ENCODE measurements at places on chromosomes 6 and 20.

DNA sequence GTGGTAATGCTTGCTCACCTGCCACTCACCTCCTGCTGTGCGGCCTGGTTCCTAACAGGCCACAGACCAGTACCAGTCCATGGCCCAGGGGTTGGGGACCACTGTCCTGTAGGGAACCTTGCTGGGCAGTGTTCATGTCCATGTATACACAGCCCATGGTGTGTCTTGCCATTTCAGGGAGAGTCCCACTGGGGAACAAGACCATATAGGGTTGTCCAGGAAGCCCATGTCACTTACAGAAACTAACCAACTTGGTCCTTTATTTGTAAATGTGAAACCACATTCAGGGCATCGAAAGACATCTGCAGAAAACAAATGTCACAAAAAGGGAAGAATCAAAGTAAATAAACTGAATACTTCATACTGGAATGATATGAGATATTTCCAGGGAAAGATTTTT is 179.1 kb downstream of the NFATC2 start:
- no peak for DNase-seq

- DNase-seq: no peak
Measured at GRCh38 chr6:76506808-76507207, 434.3 kb upstream of the IMPG1 start.

DNA sequence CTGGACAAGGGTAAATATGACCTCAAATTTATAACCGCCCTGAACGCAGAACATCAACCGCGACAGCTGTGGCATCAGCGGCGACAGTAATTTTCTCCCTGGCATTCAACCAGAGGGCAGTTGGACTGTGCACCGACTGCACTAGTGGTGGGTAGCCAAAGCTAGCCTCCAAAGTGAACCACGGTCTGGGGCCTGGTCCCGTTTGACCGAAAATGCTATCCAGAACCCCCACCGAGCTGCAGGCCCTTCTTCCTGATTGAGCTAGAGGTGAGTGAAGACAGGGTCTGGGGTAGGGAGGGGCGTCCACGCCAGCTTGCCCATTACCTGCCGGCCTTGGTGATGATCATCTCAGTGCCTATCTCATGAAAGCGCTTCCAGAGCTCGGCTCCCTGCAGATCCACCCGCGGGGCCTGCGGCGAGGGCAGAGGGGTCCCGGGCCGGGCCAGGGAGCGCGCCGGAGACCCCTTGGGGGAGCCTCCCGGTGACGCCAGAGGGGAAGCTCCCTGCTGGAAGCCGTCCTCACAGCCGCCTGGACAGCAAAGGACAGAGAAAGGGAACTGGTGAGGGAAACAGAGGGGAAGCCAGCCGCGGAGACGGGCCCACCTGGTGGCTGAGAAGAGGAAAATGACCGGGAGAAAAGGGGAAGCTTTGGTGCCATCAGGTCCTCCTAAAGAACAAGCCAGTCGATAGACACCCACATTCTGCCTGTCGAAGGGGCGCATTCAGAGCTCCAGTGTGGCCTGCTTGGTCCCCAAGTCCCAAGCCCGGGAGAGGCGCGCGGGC is 2.0 kb downstream of the TBX18 start:
- no peak for DNase-seq

DNA sequence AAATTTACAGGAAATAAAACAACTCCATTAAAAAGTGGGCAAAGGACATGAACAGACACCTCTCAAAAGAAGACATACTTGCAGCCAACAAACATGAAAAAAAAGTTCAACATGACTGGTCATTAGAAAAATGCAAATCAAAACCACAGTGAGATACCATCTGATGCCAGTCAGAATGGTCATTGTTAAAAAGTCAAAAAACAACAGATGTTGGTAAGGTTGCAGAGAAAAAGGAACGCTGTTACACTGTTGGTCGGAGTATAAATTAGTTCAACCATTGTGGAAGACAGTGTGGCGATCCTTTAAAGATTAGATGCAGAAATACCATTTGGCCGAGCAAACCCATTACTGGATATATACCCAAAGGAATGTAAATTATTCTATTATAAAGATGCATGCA is 858.0 kb upstream of the FLRT3 start:
- DNase-seq: no peak

DNA sequence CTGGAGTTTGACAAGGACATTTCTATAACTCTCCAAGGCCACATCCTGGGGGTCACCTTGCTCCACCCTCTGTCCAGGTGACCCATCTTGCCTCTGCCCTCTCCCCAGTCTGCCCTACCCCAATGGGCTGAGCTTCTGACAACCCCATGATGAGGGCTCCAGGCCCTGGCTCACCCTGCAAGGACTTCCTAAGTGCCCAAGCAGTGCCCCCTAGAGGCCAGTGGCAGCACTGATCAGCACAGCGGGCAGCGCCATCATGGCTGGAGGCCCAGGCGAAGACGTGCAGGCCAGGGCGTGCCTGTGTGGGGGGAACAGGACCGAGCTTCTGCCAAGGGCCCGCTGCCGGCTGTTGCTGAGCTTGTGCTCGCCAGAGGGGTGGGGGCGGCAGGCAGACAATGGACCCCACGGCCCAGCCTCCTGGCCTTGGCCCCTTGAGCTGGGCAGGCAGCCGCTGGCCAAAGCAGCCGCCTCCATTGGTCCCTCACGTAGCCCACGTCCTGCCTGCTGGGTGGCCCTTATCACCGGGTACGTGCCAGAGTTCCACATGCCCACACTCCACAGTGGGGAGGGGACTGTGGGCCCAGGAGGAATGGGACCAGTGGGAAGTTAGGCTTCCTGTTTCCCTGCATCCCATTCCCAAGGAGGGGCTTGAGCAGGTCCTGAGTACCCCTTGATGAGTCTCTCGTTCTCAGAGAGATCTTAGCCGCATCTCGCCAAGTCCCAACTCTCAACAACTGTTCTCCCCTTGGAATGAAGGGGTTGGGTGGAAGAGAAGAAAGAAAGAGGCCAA is 64.3 kb downstream of the MRPL14 start:
- DNase-seq: no peak

- peak; percentile 69 for DNase-seq
Measured at GRCh38 chr6:10413850-10414738, 780 bp downstream of the TFAP2A start.

DNA sequence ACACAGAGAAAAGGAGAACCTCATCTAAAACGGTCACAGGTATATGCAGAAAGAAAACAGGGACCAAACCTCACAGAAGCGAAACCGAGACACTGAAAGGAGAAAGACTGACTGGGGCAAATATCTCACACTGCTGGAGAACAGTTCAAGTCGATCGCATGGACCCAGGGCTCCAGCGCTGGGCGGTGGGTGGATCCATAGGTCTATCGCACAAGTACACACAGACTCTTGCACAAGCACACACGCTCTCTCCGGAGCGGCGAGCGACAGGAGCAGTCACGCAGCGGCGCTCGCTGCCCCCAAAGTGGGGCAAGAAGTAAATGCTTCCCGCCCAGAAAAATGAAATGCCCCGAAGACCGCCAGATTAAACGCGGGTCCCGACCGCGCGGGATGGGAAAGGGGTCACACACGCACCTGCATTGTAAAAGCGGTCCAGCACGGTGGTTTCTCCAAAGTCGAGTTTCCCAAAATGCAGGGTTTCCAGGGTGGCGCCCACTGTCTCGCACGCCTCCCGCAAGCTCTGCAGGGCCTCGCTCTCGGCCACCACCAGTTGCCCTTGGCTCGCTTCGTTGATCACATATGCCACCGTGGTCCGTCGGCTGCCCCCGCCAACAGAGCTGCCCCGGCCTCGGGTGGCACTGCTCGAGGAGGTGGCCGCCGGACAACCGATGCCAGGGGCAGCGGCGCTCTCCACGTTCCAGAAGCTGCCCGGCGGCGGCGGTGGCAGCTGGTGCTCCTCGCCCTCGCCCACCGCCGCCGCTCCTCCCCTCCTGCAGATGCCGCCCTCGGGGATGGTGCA is 782 bp downstream of the MAP3K5 start:
- peak; percentile 50 for DNase-seq

GRCh38 chr6:48630511-48630910 is 519.5 kb upstream of the PTCHD4 start:
- no peak for DNase-seq

DNA sequence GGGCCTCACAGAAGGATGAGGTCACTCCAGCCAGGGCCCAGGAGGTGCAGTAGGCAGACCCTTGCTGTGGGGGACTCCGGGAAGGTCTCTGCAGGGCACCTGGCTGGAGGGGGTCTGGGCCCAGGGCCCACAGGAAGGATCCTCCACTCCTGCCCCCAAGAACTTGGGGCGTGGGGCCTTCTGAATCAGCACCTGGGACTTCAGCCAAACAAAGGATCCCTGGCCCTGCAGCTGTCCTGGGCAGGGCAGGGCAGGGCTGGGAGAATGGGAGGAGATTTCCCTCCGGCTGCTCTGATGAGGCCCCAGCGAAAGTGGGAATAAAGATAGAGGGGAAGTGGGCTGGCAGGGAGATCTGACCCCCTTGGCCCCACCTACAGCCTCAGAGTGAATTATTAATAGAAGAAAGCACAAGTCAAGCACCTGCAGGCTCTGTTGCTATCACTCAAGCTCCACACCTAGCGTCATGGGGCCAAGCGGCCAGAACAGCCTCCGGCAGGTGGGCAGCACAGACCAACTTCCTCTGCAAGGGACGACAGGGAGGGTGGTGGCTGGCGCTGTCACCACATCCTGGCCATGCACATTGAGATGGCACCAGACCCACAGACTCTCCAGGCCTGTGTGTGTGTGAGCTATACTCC is 61.6 kb upstream of the MRPS10 start:
- peak; percentile 79 for DNase-seq

GRCh38 chr6:53316142-53316541 is 32.6 kb downstream of the ELOVL5 start:
- DNase-seq: no peak

- peak; percentile 94 for DNase-seq
Measured at GRCh38 chr6:30877419-30878262, 6.7 kb upstream of the DDR1 start.

DNA sequence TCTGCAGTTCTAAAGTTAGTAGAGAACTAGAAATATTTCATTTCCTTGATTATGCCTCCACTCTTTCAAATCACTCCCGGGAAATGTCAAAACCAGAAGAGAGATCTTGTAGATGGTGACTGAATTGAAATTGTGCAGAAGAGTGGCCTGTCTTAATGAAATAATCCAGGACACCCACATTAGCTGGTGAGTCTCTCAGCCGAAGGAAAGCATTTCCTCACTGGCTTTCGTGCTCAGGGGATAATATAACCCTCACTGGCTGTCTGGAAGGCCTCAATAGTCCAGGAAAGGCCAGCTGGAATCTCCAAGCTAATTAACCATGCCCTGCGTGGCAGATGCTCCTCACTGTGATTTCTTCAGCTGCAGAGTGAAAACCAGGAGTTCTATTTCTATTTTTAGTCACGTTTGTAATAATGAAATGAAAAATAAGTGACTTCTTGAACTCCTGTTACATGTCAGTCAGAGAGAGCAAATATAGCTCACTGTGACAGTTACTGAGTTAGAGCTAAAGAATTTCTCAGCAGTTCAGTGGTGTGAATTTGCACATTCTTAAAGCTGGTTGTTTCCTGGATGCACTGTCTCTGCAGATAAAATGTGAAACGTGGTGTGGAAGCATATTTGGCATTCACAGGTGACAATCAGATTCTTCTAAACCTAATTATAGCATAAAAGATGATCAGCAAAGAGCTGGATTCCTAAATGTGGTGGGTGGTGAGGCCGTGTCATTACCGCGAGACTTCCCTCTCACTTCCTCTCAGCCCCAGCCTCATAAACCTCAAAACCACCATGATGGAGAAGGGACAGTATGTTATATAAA is 211.7 kb downstream of the LMBRD1 start:
- no peak for DNase-seq

- DNase-seq: no peak
Measured at GRCh38 chr20:35030136-35030535, 62.5 kb downstream of the TRPC4AP start.

DNA sequence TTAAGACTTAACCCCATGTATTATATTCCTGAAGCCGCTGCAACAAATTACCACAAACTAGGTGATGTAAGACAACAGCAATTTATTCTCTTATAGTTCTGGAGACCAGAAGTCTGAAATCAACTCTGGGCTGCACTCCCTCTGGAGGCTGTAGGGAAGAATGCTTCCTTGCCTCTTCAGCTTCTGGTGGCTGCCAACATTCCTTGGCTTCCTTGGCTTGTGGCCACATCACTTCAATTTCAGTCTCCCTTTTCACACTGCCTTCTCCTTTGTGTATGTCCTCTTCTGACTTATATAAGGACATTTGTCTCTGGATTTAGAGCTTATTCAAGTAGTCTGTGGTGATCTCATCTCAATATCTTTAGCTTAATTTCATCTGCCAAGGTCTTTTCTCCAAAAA is 141.6 kb downstream of the DHX35 start:
- no peak for DNase-seq

DNA sequence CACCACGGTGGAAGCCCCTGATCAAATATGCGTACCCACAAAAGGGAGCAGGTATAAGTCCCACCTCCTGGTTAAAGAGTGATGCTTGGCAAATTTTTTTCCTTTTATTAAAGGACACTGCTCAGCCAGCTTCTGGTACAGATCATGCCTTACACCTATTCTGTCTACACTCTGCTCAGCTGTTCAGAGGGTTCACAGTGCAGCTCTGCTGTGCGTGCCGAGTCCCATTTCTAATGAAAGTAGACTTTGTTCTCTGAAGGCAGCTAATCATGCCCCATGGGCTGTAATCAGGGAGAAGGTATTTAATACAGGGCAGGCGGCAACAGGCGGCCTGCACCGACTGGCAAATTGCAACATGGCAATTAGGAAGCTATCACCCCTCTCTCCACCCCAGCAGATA is 16.3 kb downstream of the LRRC73 start:
- DNase-seq: no peak

- no peak for DNase-seq
Measured at GRCh38 chr6:164347455-164347854, 932.9 kb downstream of the QKI start.

All from PC-3 (cell line).